ENCODE measurements at places on chromosomes 11 and 22. TPM values are rescaled to one million over a fixed set of nuclear protein-coding genes. Genes with fewer than 3 reads are reported as not detected.

Gene MS4A6E
- not detected for total RNA-seq

Gene TMEM25
- 20.9 TPM for total RNA-seq

Gene TIGD3
- total RNA-seq = 1.4 TPM

Gene MMP11
- 6.3 TPM for total RNA-seq

Gene MPEG1
- 15.8 TPM for total RNA-seq

Gene TESMIN
- total RNA-seq = 4.7 TPM

Gene CLTCL1
- 20.9 TPM for total RNA-seq

Gene OVCH2
- not detected for total RNA-seq

Gene SCGB1A1
- total RNA-seq = not detected

Gene ZNF214
- 12.7 TPM for total RNA-seq

Gene DEFB131B
- not detected for total RNA-seq

Gene TUG1
- total RNA-seq = 109 TPM

Gene DMC1
- 3.9 TPM for total RNA-seq

Gene SLC22A8
- total RNA-seq = 95.5 TPM

Gene MPZL3
- 4.2 TPM for total RNA-seq

Gene ENTHD1
- 0.10 TPM for total RNA-seq

Gene OR51I1
- not detected for total RNA-seq

Gene FDXACB1
- total RNA-seq = 4.6 TPM

Gene PIM3
- total RNA-seq = 12.9 TPM

Gene OR52I1
- not detected for total RNA-seq

Gene GLYATL1
- total RNA-seq = 1.4 TPM

Measured in spinal cord (tissue), 10 donors.